Endothelial cell (in vitro differentiated cells): ENCODE measurements at places on chromosomes 11 and 22.
A peak's percentile ranks its signal among the peaks of the same experiment; 100 is the strongest.

DNA sequence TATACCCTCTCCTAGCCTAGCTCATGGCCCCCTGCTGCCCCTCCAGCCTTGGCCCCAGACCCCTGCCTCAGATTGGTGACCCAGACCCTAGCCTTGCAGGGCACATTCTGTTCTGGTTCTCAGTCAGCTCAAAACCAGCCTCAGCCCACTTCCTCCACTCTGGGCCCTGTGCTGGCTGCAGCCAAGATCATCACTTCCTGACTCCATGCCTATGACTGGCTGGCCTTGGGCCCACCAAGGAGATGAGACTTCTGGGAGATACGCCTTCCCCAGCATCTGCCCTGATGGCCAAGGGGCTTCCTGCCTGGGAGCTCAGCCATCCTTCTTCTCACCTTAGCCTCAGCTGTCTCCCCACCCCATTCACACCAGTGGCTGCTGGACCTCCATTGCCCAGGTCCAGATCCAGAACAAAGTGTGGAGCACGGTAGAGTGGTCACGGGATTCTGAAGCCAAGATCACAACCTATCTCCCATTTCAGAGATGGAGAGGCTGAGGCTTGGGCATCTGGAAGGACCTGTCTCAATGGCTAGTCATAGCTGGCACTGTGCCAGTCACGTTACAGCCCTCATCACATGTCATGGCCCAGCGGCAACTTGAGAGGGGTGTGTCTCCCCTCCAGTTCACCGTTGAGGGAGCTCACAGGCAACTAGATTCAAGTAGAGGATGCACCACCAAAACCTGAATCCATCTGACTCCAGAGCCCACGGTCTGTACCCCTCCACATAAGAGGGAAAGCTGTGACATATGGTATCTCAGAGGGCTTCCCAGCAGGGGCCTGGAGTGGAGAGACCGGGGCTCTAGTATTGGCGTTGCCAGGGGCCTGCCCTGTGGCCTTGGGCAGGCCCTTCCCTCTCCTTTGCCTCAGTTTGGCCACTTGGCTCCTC lies 43.0 kb upstream of the KLHL35 start:
- peaks cover 21% of the 10 kb centered on the region for H3K27me3 ChIP-seq
- H3K4me1 ChIP-seq: peaks cover 77% of the 10 kb centered on the region
- no peak overlapping the region for H3K27ac ChIP-seq
- peak overlapping the region; percentile 42 for H3K4me3 ChIP-seq

- H3K4me1 ChIP-seq: peaks cover 52% of the 10 kb centered on the region
- peak within 1 kb of the TSS; percentile 99 for H3K4me3 ChIP-seq
- peak; percentile 94 for DNase-seq
- H3K36me3 ChIP-seq: peaks cover 29% of the 10 kb centered on the region
Observed at GRCh38 chr22:31080848-31081649, at the start of gene SMTN. SMTN (plus strand) TSS chr22:31081318; CDS start chr22:31083259, 1,941 bp downstream.

DNA sequence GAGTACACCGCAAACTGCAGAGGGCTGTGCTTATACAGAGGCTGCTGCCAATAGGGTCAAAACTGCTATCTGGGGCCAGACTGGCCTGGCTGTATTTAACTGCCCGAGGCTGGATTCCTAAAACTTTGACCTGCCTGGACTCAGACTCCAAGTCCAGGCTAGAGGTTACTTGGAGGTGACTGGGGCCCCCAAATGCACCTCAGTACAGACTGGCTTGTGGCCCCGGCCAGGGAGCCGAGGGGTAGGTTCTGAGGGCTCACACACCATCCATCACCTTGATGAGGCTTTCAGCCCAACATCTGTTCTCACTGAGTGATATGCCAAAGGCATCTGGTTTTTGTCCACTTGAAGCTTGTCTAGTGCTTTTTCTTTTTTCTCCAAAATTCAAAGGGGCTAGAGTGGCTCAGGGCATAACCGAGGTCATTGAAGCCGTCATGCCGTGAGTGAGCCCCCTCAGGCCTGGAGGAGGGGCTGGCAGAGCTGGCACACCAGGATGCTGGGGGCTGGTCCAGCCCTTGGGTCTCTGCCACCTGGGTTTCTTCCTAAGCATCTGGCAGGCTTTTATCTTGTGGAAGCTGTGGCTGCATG lies 52.4 kb upstream of the TTLL12 start:
- H3K27me3 ChIP-seq: peaks cover 5% of the 10 kb centered on the region
- H3K27ac ChIP-seq: no peak overlapping the region
- no peak overlapping the region for H3K4me3 ChIP-seq
- DNase-seq: no peak
- H3K4me1 ChIP-seq: peaks cover 8% of the 10 kb centered on the region

DNA sequence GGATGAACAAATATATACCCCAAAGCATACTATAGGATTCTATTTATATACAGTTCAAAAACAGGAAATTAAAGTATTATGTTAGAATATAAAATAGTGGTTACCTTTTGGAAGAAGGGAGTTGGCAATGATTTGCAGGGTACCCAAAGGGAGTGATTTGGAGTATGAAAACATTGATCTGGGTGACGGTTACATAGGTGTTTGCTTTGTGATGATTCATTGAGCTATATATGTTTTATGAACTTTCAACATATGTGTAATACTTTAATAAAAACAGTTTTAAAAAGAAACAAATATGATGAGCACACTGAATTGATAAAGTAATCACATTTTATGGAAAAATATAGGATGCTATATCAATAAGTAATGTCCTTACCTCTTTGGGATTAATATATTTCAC lies 36.0 kb downstream of the C11orf65 start:
- H3K27ac ChIP-seq: no peak overlapping the region
- no peaks in the 10 kb centered on the region for H3K27me3 ChIP-seq
- H3K4me1 ChIP-seq: no peaks in the 10 kb centered on the region
- DNase-seq: no peak

GRCh38 chr11:118673361-118674081 lies 5.9 kb downstream of the TREH start:
- H3K4me1 ChIP-seq: no peaks in the 10 kb centered on the region
- H3K36me3 ChIP-seq: no peaks in the 10 kb centered on the region
- no peak for DNase-seq

DNA sequence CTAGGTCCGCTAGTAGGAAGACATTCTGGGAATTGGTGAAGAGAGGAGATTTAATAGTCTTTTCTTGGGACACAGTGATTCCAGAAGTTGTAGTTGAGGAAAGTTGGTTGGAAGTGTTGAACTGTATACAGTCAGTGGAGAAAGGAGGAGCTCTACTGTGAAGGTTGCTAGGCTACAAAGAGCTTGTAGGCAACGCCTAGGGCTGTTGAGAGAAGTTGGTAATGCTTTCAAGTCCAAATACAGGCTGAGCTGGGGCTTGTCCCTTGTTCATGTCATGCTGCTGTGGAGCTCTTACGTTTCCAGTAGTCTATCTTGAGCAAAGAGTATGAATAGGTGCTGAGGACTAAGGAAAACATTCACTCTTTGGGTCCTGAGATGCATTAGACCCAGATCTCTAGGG lies 1.1 kb downstream of the TBCEL start:
- DNase-seq: no peak
- peaks cover 21% of the 10 kb centered on the region for H3K4me1 ChIP-seq
- peaks cover 2% of the 10 kb centered on the region for H3K27me3 ChIP-seq
- H3K4me3 ChIP-seq: peak overlapping the region; percentile 91

- peaks cover 1% of the 10 kb centered on the region for H3K27me3 ChIP-seq
- DNase-seq: no peak
- peaks cover 20% of the 10 kb centered on the region for H3K4me1 ChIP-seq
Observed at GRCh38 chr11:105612771-105613170, 2.9 kb downstream of the GRIA4 start.

- H3K4me3 ChIP-seq: no peak overlapping the region
- peaks cover 72% of the 10 kb centered on the region for H3K4me1 ChIP-seq
- H3K36me3 ChIP-seq: no peaks in the 10 kb centered on the region
- H3K27ac ChIP-seq: peak overlapping the region; percentile 52
- H3K27me3 ChIP-seq: peaks cover 6% of the 10 kb centered on the region
- DNase-seq: no peak
Observed at GRCh38 chr11:11583801-11584529, 37.8 kb downstream of the GALNT18 start.
